ENCODE measurements at places on chromosomes 7 and 10.
A peak's percentile ranks its signal among the peaks of the same experiment; 100 is the strongest.

DNA sequence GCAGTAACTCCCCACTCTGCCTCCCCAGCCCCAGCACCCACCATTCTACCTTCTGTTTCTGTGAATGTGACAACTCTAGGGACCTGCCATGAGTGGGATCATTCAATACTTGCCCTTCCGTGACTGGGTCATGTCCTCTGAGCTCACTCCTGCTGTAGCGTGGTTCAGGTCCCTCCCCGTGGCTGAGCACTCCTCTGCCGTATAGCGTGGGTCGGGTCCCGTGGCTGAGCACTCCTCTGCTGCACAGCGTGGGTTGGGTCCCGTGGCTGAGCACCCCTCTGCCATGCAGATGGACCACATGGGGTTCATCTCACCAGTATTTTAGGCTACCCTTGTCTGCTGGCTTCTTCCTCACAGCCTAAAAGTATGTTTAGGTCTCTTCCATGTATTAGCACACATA lies 43.0 kb downstream of the INSIG1 start:
- no peak for DNase-seq

DNA sequence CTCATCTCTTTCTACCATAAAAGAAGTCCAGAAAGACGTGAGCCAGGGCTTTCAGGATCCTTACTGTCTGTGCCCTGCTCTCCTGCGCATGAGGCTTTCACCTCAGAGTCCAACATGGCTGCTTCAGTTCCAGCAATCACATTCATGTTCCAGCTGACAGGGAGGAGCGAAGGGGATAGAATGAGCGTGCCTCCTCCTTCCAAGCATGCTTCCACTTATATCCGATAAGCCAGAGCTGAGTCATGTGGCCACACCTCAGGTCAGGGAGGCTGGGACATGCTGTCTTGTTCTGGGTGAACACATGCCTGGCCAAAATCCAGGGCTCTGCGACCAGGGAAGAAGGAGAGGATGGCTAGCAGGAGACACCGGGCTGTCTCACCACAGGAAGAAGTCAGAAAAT lies 248.2 kb downstream of the SKAP2 start:
- DNase-seq: no peak

GRCh38 chr10:4894335-4894734 lies 68.3 kb downstream of the AKR1E2 start:
- no peak for DNase-seq

- DNase-seq: no peak
Observed at GRCh38 chr7:69656890-69657289, 58.6 kb downstream of the AUTS2 start.

DNA sequence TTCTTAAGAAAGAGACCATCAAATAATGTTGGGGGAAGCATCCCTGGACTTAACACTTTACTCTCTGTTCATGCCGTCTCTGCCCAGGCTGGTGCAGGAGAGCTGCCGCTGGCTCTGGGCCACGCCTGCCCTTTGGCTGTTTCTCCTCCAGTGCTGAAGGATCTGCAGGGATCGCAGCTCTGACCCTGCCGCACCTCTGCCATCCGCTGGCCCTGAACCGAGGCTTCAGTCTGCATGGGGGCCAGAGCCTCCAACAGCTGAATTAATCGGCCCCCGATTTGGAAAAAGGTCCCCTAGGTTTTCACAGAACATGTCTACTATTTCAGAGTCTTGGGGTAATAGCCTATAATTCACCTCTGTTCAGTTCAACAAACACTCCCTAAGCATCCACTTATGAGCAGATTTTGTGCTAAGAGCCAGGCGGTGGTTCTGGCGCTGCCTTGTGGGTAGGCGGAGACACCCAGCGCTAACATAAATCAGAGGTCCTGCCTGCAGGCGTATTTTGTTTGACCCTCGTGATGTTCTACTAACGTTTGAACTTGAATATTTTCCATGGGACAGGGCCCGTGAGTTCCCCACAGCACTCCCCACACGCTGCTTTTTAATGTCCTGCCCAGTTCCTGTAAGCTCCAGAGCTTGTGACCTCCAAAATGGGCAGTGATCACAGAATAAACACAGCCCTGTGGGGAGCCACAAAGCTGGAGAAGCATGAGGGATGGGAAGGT lies 99.0 kb downstream of the DYNC2I1 start:
- no peak for DNase-seq

DNA sequence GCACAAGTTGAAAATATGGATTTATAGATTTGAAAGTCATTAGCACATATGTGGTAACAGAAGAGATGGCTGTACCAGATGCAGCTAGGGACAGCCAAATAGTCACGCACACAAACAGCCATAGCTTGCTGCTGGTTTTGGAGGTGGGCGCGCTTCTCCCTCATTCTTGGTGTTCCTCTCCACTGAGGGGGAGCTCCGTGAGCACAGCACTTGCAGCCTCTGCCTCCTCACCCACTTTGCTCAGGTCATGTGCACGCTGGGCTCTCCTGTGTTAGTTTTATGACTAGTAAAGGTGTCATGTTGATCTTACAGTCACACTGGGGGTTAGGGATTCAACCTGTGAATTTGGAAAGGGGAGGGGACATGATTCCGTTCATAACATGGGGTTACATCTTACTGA lies 8.5 kb upstream of the ZNF786 start:
- no peak for DNase-seq

DNA sequence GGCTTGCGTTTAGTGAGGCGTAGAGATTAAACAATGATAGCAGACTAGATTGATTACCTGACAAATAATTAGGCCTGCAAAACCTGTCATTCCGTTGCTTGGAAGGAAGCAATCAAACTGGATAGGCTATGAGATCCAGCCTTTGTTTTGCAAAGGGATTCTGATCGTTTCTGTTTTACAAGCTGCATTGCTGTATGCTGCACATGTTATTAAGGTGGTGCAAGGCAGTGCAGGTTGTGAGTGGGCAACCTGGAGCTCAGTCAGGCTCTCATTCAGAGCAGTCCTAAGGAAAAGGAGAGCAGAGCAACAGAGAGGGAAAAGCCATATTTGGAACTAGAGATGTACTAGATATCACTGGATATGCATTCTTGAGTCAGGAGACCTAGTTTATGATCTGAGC lies 6.9 kb upstream of the NOBOX start:
- no peak for DNase-seq

GRCh38 chr10:19764111-19764510 lies 52.1 kb upstream of the PLXDC2 start:
- no peak for DNase-seq

- DNase-seq: no peak
Observed at GRCh38 chr7:138064856-138065357, 11.4 kb upstream of the AKR1D1 start.

DNA sequence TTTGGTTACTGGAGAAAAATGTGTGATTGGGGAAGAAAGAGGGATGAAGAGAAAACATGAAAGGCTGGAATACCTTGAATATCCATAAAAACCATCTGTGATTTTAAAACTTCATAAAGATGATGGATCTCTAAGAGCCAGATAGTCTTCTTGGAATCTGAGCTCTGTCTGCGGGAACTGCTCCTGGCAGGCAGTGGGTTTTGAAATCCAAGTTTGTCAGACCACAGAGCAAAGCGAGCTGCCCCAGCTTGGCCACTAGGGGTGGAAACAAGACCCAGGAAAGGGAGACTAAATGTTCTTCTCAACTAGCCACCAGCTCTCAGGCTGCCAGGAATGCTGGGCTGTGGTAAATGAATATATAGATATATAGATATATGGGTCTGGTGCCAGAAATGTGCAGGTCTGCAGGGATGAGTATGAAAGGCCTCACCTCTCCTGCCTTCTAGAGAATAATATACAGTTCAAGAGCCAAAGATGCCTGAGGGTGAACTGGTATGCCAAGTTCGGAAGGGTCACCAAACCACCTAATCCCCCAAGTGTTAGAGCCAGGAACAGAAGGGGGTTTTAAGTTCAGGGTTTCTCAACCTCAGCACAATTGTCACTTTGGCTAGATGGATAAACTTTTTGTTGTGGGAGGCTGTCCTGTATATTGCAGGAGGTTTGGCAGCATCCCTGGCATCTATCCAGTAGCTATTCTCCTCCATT lies 208.8 kb downstream of the KCNMA1 start:
- no peak for DNase-seq

DNA sequence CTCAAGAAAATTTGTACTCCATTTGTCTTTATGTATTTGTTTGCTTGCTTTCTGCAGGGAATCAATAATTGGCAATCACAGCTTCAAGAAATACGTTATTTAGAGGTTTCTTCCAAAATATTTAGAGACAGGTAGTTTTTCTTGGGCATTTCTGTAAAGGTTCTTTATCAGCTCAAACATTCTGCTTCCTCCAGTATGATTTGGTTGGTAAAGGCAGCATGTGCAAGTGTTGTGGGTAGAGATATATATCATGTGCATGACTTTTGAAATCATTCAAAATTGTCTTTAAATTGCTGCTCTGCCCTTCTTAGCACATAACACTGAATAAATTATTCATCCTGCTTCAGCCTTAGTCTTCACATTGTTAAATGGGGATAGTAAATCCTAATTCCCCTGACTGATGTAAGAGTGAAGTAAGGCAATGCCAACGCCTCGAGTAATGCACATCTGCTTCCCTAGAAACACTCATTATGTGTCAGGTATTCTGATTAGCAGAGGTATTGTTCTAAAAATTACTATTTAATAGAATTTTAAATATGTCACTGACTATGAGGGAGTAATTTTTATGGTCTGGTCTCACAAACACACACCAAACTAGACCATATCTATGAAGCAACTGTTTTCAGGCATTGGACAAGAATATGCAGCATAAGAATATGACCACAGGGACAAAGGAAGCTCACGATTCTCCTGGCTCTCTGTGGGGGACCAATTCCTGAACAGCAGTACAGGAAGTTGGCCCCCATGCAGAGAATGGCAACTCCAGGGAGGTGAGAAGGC lies 77.3 kb upstream of the AKR1E2 start:
- no peak for DNase-seq

- DNase-seq: no peak
Observed at GRCh38 chr10:119496273-119496672, 46.2 kb downstream of the RGS10 start.

DNA sequence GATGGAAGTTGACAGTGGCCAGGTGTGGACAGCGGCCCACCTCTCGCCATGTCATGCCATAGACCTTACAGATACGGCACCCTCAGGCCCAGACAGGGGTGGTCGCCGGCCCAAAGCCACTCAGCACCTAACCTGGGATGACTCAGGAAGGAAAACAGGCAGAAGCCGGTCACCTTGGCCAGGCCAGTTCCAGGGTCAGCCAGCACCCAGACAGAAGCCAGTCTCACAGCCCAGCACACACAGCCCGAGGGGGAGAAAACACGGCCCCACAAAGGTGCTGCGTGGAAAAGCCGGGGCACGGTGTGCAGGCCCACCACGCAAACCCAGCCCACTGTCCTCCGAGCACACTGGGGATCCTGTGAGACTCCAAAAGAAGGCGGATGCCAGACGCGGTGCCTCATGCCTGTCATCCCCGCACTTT lies 95.2 kb upstream of the DNAAF5 start:
- DNase-seq: no peak

- DNase-seq: no peak
Observed at GRCh38 chr10:11208908-11209829, 191.5 kb downstream of the CELF2 start.

- no peak for DNase-seq
Observed at GRCh38 chr10:118966850-118967125, 62.7 kb upstream of the NANOS1 start.

- no peak for DNase-seq
Observed at GRCh38 chr7:90432752-90433151, 29.5 kb downstream of the CLDN12 start.

- DNase-seq: peak; percentile 88
Observed at GRCh38 chr7:2971914-2972834, 71.5 kb downstream of the CARD11 start.

- DNase-seq: no peak
Observed at GRCh38 chr7:43112941-43113621, 634 bp downstream of the HECW1 start.

DNA sequence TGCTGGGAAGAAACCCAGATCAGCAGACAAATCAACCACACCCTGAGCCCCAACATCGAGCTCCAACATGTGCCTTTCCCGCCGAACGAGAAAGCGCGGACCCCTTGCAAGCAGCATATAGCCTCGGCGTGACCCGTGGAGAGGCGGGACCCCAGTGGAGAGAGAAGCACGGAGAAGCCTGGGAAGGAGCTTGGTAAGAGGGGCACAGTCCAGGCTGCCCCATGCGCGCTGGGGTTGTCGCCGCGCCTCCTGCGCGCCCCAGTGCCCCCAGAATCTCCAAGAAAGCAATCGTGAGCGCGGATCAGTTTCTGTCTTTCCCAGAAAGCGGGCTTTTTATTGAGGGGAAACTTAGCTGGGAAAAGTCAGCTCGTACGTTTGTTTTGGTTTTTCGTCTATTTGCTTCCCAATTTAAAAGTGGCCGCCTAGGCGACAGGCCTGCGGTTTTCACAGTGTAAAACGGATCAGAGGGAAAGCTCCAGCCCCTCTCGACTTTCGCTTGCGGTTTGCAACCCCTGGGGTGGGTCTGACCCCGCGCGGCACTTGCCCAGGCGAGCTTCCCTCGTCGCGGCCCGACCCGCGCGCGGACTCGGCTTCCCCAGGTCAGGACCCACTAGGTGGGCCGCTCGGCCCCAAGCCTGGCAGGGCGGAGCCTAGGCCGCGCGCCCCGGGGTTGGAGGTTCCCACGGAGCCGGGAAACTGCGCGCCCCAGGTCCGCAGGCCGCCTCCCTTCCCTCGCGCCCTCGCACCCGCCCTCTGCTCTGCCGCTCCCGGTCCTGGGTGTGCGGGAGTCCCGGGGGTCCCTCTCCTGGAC lies 31.1 kb downstream of the SKIDA1 start:
- peak; percentile 63 for DNase-seq
